ENCODE measurements at places on chromosomes 4 and X. TPM values are rescaled to one million over a fixed set of nuclear protein-coding genes. Genes with fewer than 3 reads are reported as not detected.
A peak's percentile ranks its signal among the peaks of the same experiment; 100 is the strongest.

DNA sequence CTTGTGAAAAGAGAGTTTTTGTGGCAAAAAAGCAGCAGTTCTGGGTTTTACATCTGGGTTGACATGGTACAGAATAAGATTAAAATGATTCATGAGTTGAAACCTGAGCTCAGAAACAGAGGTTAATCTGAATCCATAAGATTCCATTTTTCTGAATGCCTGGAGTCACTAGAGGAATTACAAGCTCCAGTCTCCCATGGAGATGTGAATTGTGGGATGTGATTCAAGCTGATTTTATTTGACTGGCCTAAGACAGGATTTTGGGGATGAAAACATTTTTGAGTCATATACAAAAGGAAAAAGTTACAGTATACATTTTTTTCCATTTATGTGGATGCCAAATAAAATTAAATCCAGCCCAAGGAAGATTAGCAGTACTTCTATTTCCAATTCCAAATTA lies 161.1 kb downstream of the RBM46 start:
- DNase-seq: no peak

- DNase-seq: no peak
These were observed 162.2 kb downstream of the BCOR start for GRCh38 chrX:39935411-39936064.

- peak; percentile 26 for DNase-seq
These were observed 762 bp downstream of the PIGA start for GRCh38 chrX:15334561-15334960.

- DNase-seq: peak; percentile 21
These were observed 39.3 kb downstream of the SYNPO2 start for GRCh38 chr4:118927974-118928373.

DNA sequence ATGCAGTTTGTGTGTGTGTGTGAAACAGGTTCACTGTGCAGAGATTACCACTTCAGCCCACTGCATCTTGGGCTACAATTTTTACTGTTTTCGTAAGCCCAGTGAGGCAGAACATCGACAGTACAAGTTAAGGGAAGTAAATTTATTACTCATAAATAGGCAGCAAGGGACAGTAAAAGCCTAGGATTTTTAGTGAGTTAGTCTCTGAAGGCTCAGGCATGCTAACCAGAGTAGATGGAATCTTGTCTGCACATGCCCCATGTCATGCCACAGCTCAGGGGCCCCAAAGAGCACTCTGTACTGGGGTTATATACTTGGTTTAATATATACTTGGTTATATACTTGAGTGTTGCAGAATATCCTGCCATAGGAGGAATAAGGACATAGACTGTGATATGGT lies 825.7 kb downstream of the TECRL start:
- DNase-seq: no peak

GRCh38 chr4:90624781-90625180 lies 497.6 kb downstream of the CCSER1 start:
- no peak for DNase-seq

DNA sequence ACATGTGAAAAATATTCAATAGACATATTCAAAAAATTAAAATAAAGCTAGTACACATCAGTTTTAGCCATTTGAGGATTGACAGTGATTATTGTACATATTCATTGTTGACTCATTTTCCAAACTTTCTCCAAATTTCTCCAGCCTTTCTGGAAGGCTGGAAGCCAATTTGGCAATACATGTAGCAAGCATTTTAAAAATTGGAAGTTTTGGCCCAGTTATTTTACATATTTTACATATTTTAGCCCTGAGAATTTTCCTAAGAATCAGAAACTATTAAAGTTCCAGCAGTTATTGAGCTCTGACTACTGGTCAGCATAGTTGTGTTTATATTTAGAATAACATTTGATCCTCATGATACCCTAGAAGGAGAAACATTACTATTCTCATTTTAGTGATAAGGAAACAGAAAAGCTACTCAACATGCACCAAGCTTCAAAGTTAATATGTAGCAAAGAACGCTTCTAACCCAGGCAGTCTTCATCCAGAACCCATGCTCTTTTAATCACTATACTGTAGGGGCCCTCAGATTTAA lies 3.2 kb downstream of the CABS1 start:
- DNase-seq: no peak

GRCh38 chr4:112889199-112889598 lies 160.3 kb upstream of the ANK2 start:
- no peak for DNase-seq

GRCh38 chr4:23390246-23390645 lies 499.6 kb downstream of the PPARGC1A start:
- DNase-seq: no peak

DNA sequence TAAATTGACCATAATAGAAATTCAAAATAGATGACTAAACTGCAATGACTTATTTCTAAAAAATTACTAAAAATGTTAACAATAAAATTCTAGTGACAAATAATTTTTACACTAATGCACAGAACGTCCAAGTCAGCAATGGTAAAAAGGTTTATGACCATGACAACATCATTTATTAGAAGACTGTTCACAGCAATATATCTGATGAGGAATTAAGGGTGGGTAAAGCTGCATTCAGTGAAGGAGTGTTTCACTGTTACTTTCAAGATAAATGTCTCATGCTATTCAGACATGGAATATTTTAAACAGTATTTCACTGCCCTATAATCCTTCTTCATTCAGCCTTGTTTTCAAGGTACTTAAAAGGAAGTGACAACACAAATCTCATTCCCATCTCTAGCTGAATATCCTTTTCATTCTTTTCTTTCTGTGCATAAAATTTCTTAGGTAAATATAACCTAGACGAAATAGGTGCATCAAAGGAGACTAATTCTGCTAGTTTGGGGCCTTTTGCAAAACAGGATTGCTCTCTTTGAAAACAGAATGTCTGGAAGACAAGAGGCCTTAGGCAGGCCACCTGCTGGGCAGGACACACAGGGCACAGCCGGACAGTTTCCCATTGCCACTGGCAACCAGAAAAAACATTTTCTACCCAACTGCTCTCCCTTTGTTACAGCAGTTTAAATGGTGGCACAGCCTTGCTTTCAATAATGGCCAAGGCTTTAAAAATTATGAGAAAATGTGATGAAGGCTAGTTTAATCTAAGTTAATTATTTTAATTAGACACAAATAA lies 600.3 kb downstream of the SPRY1 start:
- DNase-seq: no peak

- DNase-seq: no peak
These were observed 148.9 kb downstream of the OPHN1 start for GRCh38 chrX:68284281-68284904.

DNA sequence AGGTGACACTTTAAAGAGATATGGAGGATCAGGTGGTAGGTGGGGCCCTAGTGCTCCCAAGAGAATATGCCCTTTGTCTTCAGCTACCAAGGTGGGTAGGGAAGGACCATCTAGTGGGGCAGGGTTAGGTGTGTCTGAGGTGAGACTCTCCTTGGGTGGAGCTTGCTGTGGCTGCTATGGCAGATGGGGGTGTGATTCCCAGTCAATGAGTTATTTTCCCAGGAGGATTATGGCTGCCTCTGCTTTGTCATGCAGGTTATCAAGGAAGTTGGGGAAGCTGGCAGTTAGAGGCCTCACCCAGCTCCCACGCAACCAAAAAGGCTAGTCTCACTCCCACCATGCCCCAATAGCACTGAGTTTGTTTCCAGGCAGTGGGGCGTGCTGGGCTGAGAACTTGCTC lies 18.0 kb upstream of the SPIN2A start:
- no peak for DNase-seq

GRCh38 chr4:54819034-54819433 lies 161.3 kb downstream of the KIT start:
- no peak for DNase-seq

DNA sequence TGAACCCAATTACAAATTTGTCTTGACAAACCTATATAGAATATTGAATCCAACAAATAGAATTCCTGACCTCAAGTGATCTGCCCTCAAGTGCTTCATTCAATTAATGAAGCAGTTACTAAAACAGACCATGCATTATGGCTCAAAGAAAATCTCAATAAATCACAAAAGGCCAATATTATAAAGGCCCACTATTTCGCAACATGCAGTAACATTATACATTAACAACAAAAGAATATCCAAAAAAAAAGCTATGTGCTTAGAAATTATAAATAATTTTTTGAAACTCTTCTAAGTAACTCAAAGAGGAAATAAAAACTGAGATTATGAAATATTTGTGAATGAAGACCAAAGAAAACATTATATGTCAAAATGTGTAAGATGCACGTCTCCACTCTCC lies 177.7 kb downstream of the ZNF674 start:
- DNase-seq: no peak

DNA sequence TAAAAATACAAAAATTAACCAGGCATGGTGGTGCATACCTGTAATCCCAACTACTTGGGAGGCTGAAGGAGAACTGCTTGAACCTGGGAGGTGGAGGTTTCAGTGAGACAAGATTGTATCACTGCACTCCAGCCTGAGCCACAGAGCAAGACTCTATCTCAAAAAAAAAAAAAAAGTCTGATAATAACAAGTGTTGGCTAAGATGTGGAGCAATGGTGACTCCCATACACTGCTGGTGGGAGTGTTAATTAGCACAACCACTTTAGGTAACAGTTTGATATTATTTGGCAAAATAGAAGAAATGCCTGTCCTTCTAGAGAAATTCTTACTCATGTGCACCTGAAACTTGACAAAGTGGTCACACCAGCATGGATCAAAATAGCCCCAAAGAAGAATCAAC lies 106.2 kb upstream of the SLC34A2 start:
- no peak for DNase-seq

DNA sequence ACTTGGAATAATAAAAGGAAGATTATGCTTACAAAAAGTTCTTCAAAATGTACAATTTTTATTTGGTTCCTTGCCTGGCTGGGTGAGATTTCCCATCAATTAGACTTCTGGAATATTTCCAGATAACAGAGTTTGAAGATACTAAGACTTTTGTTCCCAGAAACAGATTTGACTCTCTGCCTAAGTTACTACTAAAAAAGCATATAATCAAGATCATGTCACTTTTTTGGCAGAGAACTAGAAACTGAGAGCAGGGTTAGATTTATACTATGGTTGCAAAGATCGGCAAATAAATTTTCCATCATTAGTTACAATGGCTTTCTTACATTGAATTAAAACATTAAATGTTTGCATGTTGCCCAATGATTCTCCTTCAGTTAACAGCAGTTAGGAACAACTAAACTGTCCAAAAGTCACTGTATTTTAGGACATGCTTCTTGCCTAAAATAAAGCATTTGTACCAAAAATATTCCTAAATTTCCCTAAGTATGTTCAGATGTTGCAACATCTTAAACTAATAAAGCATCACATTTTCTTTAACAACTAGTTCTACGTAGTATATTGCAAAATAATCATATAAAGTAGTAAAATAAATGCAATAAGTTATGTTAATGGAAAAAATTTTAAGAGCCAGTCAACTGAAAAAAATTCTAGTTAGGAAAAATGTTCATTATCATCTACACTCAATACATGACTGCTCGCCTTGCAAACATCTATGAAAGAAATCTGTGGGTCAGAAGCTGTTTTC lies 73.0 kb downstream of the SEC24D start:
- DNase-seq: peak; percentile 77

DNA sequence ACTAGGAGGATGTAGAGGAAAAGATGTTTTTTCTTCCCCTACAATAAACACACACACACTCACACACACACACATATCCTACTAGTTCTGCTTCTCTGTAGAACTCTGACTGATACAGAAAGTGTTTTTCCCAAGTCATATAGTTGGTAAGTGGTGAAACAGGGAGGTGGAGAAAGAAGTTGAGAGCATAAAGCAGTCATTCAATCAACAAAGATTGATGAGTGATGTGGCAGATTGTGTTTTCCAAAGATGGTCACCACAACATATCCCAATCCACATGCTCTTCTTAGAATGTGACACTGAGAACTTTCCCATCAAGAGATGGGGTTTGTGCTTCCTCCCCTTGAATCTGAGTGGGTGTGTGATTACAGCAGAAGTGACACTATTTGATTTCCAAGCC lies 123.4 kb upstream of the ATP6AP2 start:
- DNase-seq: no peak

GRCh38 chrX:34612036-34612435 lies 45.0 kb downstream of the TMEM47 start:
- DNase-seq: peak; percentile 17

GRCh38 chr4:89268679-89269078 lies 38.9 kb downstream of the GPRIN3 start:
- DNase-seq: no peak

DNA sequence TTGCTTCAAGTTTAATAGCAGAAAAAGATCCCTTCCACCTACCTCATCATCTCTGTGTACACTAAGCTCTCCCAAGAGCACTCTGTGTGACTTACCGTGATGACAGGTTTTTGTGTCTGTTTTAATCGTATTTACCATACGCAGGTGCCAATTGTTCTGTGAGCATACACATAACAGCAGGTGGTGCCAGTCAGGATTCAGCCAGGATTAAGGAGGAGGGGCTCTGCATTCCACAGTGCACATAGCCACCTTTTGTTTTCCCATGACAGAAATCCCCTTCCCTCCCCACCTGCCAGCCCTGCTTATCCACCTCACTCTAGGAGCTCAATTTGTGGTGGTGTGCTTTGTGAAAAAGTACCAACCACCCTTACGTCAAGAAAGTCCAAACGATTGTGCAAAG lies 14.8 kb downstream of the ANK2 start:
- peak; percentile 17 for DNase-seq

- no peak for DNase-seq
These were observed 1141.8 kb upstream of the PCDH7 start for GRCh38 chr4:29578329-29578728.

The NUDT10 gene
- total RNA-seq: 7.6 TPM

The TMPRSS11B gene
- not detected for total RNA-seq

The HNRNPH2 gene
- 76.9 TPM for total RNA-seq

The CORIN gene
- 118 TPM for total RNA-seq

The TSPAN7 gene
- 23.1 TPM for total RNA-seq

The GPR50 gene
- 0.35 TPM for total RNA-seq

The GLRA3 gene
- not detected for total RNA-seq

Measured in cardiac muscle cell (in vitro differentiated cells and primary cell).